ENCODE measurements at places on chromosomes 13 and 19.

- H3K4me3 ChIP-seq, result no peak overlapping the region
- H3K36me3 ChIP-seq, result no peaks in the 10 kb centered on the region
- DNase-seq, result no peak
- H3K27me3 ChIP-seq, result no peaks in the 10 kb centered on the region
- no peaks in the 10 kb centered on the region for H3K4me1 ChIP-seq
Observed at GRCh38 chr19:41096353-41096752, 8.1 kb downstream of the CYP2A13 start.

GRCh38 chr13:20680416-20681080, 23.0 kb upstream of the IL17D start:
- no peak overlapping the region for H3K27ac ChIP-seq
- H3K36me3 ChIP-seq, result no peaks in the 10 kb centered on the region
- no peaks in the 10 kb centered on the region for H3K4me1 ChIP-seq
- H3K4me3 ChIP-seq, result no peak overlapping the region
- no peak for DNase-seq

GRCh38 chr13:93235258-93236015, 8.8 kb downstream of the GPC6 start:
- no peaks in the 10 kb centered on the region for H3K4me1 ChIP-seq
- no peak overlapping the region for H3K4me3 ChIP-seq
- H3K27me3 ChIP-seq, result no peaks in the 10 kb centered on the region

DNA sequence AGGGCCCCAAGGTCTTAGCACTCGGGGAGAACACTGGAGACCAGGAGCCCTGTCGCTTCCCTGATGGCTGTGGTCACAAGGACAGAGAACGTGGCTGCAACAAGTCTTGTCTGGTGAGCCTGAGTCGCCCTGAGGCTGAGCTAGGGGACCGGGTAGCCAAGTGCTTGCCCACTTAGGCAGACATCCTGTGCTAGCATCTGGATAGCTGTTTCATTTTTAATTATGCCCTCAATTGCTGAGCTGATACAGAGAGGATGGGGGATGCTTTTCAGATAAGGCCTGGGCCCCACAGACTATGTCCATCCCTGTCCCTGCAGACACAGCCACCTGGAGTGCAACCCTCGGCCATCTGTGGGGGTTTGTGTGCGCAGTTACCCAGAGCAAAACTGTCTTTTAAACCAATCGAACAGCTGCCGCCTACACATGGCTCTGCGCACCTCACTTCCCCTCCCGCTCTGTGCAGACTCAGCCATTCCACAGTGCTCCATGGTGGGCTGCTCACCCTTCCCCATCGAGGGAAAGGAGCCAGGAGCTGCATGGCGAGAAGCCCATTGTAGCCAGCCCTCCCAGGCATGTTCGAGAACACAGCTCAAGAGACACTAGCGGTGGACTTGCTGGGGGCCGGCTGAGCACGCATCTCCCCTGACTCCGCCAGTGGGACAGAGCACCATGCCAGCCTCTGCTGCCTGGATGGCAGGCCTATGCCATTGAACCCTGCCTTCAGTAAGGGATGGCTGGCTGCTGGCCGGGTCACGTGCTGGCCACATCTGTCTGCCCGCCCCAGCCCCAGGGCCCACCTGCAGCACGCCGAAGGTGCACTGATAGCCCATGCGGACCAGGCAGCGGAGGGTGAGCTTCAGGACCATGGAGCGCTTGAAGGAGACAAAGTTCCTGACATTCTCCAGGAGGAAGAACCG, 19.4 kb upstream of the EIF3G start:
- DNase-seq, result no peak
- no peaks in the 10 kb centered on the region for H3K4me1 ChIP-seq
- peaks cover 40% of the 10 kb centered on the region for H3K36me3 ChIP-seq
- no peak overlapping the region for H3K4me3 ChIP-seq
- H3K27me3 ChIP-seq, result no peaks in the 10 kb centered on the region
- H3K27ac ChIP-seq, result no peak overlapping the region

DNA sequence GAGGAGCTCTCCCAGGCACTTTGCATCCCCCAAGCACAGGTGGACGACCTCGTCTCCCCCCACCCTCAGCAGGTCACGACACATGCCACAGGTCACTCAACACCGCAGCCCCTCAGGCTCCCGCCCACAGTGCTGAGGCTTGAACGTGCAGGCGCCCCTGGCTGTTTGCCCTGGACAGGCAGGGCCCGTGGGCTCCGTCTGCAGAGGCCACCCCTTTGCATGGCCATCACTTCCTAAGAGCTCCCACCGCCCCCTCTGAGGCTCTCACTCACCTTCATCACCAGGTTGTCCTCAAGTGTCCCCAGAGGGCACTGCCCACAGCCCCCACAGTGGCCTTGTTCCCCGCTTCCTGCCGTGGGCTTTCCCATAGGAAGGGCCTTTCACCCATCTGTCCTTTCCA, 132.1 kb upstream of the MCF2L start:
- no peak overlapping the region for H3K27ac ChIP-seq
- no peak overlapping the region for H3K4me3 ChIP-seq
- no peaks in the 10 kb centered on the region for H3K27me3 ChIP-seq

- peak; percentile 81 for DNase-seq
- peaks cover 35% of the 10 kb centered on the region for H3K36me3 ChIP-seq
- no peak overlapping the region for H3K4me3 ChIP-seq
Observed at GRCh38 chr13:96020155-96020575, 33.0 kb downstream of the UGGT2 start.

DNA sequence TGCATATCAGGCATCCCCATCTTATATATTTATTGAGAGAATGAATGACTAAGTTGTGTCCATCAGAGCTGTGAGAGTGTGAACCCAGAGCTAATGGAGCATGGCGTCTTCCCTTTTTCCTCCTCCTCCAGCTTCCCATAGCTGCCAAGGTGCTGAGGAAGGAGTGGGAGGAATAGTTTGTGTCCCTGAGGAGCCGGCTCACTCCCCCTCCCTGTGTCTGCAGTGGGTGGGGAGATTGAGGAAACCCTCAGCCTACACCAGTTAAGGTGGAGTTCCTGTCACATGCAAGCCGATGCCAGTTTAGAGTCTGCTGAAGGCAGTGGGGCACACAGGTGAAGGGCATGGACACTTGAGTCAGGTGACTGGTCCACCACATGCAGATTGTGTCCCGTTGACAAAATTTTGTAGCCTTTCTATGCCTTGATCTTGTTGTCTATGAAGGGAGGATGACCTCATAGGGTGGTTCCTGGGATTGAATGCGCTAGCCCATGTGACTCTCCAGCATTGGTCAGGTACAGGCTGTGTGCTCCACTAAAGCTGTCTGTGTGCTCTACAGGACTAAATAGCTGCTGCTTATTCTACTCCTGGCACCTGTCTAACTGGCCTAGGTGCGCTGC, 47.6 kb upstream of the GPI start:
- H3K27me3 ChIP-seq, result no peaks in the 10 kb centered on the region
- peaks cover 52% of the 10 kb centered on the region for H3K4me1 ChIP-seq
- H3K36me3 ChIP-seq, result peaks cover 3% of the 10 kb centered on the region

- H3K36me3 ChIP-seq, result no peaks in the 10 kb centered on the region
- H3K4me3 ChIP-seq, result no peak overlapping the region
- H3K27me3 ChIP-seq, result no peaks in the 10 kb centered on the region
- H3K27ac ChIP-seq, result no peak overlapping the region
Observed at GRCh38 chr13:79749984-79750551, 269.1 kb downstream of the NDFIP2 start.

GRCh38 chr13:93001866-93002461, 224.6 kb upstream of the GPC6 start:
- H3K4me1 ChIP-seq, result no peaks in the 10 kb centered on the region
- no peak overlapping the region for H3K4me3 ChIP-seq
- DNase-seq, result no peak
- no peaks in the 10 kb centered on the region for H3K27me3 ChIP-seq
- H3K36me3 ChIP-seq, result no peaks in the 10 kb centered on the region

DNA sequence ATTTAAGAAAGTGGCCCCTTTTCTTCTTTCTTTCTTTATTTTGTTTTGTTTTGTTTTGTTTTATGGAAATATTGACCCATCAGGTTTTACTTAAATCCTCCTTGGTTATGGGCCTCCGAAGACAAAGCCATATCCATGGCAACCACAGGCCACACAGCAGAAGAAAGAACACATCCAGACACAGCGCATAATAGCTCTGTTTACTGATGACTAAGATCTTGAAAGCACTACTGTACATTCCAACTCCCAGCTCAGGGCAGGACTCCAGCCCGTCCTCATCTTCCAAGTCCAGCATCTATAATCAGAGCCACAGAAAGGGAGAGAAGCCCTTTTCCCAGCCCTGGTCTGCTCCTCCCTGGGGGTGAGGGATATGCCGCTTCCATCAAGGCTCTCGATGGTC, 84.3 kb downstream of the NUFIP1 start:
- H3K27ac ChIP-seq, result no peak overlapping the region
- no peaks in the 10 kb centered on the region for H3K27me3 ChIP-seq
- no peaks in the 10 kb centered on the region for H3K36me3 ChIP-seq
- no peak overlapping the region for H3K4me3 ChIP-seq
- DNase-seq, result no peak

- H3K36me3 ChIP-seq, result no peaks in the 10 kb centered on the region
- H3K27me3 ChIP-seq, result no peaks in the 10 kb centered on the region
- no peak overlapping the region for H3K27ac ChIP-seq
- no peak overlapping the region for H3K4me3 ChIP-seq
- DNase-seq, result no peak
Observed at GRCh38 chr13:94859811-94860210, 147.5 kb upstream of the SOX21 start.

DNA sequence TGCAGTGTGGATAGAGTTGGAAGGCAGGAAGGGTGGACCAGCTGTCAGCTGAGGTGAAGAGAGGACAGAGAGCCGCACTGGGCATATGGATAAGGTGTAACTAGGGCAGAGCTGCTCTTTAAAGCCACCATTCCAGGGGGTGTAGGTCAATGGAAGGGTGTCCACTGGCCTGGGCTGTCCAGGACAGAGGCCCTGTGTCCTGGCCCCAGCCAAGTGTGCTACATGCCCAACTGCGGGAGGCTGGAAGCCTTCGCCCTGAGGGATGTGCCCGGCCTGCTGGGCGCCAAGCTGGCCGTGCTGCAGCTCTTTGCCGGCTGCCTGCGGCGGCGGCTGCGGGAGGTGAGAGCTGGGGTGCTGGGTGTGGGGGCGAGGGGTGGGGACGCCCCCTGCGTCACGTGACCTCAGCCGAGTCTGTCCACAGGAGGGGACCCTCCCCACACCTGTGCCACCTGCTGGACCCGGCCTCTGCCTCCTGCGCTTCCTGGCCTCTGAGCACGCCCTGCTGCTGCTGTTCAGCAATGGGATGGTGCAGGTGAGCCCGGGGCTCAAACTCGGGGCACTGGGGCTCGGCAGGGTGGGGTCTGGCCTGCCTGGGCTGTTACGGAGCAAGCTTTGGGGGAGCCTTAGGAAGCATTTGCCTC, 9.8 kb downstream of the PLK5 start:
- H3K27me3 ChIP-seq, result no peaks in the 10 kb centered on the region
- no peak overlapping the region for H3K27ac ChIP-seq
- no peak for DNase-seq
- no peaks in the 10 kb centered on the region for H3K36me3 ChIP-seq
- no peak overlapping the region for H3K4me3 ChIP-seq

DNA sequence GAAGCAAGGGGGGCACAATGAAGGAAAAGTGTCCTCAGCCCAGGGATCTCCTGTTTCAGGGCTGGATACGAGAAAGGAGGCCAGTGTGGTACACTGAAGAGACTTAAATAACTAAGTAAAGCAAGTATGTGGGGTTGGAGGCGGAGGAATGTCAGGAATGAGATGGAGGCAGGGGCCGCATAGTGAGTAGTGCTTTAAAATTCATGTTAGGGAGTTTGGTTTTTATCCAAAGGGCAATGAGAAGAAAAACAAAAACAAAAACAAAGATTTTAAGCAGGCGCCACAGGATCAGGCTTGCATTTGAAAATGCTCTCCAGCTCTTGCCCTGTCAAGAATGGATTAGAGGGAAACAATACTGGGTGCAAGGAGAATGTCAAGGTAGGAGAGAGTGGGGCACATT, 273.4 kb downstream of the DCLK1 start:
- no peak for DNase-seq
- H3K4me3 ChIP-seq, result no peak overlapping the region
- no peak overlapping the region for H3K27ac ChIP-seq
- no peaks in the 10 kb centered on the region for H3K27me3 ChIP-seq

DNA sequence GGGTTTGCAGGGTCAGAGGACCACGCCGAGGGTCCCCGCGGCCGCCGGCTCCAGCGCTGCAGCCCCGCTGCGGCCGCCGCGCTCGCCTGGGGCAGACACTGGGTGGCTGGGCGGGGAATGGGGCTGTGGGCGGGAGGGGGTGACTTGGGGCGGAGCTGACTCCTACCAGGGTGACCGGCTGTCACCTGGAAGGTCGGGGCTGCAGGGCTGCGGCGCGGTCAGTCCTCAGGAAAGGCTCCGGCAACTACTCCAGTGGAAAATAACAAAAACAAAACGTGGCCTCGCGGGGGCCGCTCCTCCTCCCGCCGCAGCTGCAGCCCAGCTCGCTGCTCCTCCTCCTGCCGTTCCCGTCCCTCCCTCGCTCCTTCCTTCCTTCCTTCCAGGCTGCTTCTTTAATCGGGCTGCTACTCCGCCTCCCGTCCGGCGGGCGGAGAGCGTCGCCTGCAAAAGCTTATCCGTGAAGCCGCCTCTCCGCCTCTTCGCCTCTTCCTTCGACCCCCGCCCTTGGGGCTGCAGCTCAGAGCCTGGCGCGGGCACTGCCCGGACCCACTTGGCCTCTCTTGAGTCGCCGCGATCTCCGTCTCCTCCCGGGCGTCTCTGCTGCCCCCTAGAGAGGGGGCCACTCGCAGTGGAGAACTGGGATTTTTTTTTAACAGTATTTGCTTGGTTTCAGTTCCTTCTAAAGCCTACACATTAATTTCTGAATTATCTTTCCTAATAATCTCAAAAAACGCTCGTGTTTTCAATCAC, at the start of gene TBC1D4:
Gene TBC1D4 (minus strand): TSS at position 100 of the 750 bp plus-strand sequence. CDS start 402 bp downstream, outside the sequence.
- peak; percentile 93 for DNase-seq
- peaks cover 23% of the 10 kb centered on the region for H3K4me1 ChIP-seq
- H3K36me3 ChIP-seq, result no peaks in the 10 kb centered on the region
- no peak within 1 kb of the TSS for H3K27ac ChIP-seq

DNA sequence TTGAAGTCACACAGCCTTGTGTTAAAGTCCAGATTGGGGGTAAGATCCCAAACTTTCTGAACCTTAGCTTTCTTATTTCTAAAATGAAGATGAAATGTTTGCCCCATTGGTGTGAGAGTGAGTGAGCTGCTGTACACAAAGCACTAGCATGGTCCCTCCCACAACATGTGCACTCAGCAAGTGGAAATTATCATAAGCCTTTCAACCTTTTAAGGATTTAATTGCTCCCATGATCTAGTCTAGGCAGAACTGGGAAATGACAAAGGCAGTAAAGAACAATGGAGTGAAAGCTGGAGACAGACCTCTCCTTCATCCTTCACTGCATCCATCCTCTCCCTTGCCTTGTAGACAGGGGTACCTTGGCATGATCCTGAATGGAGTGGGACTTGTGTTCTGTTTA, 76.0 kb upstream of the GPR12 start:
- H3K27me3 ChIP-seq, result no peaks in the 10 kb centered on the region
- no peaks in the 10 kb centered on the region for H3K36me3 ChIP-seq
- no peaks in the 10 kb centered on the region for H3K4me1 ChIP-seq
- no peak overlapping the region for H3K27ac ChIP-seq

- H3K36me3 ChIP-seq, result no peaks in the 10 kb centered on the region
- DNase-seq, result peak; percentile 66
- peak overlapping the region; percentile 52 for H3K27ac ChIP-seq
Observed at GRCh38 chr13:40207001-40207478, 459.4 kb downstream of the FOXO1 start.

GRCh38 chr13:99287551-99287950, 19.6 kb downstream of the GPR183 start:
- no peaks in the 10 kb centered on the region for H3K36me3 ChIP-seq
- peaks cover 9% of the 10 kb centered on the region for H3K4me1 ChIP-seq
- DNase-seq, result no peak

GRCh38 chr19:8811315-8812172, 20.6 kb downstream of the ZNF558 start:
- peak; percentile 50 for DNase-seq
- H3K27me3 ChIP-seq, result no peaks in the 10 kb centered on the region
- no peak overlapping the region for H3K27ac ChIP-seq
- H3K36me3 ChIP-seq, result peaks cover 92% of the 10 kb centered on the region
